ENCODE measurements at places on chromosomes 7 and 10. TPM values are rescaled to one million over a fixed set of nuclear protein-coding genes. Genes with fewer than 3 reads are reported as not detected.

GRCh38 chr7:129480674-129481363 lies 21.5 kb upstream of the SMKR1 start:
- no peak for DNase-seq

DNA sequence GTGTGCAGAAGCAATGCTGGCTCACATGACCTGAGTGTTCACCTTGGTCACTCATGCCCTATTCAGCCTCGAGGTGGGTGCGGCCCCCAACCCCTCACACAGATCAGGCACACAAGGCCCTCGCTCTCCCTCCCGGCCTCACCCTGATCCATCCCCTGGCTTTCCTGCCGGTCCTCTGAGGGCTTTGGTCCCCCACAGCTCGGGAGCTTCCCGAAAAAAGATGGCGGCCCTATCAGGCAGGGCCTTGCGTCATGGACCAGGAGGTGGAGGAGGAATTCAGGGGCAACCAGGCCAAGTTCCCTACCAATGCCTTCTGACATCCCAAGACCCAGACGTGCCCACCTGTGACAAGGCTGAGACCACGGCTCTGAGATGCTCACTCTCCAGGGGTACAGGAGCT lies 43.7 kb upstream of the DNAAF5 start:
- DNase-seq: no peak

- no peak for DNase-seq
Observed at GRCh38 chr10:70328967-70329366, 45.2 kb upstream of the NPFFR1 start.

The GRM3 gene
- not detected for polyA plus RNA-seq

The CACUL1 gene
- polyA plus RNA-seq: 23.8 TPM

The MGMT gene
- polyA plus RNA-seq: 37.5 TPM

- no peak for DNase-seq
Observed at GRCh38 chr10:83982812-83983211, 156.5 kb upstream of the GHITM start.

The ARL4A gene
- polyA plus RNA-seq: 28.8 TPM

The CHRM2 gene
- polyA plus RNA-seq: not detected

The GPR85 gene
- not detected for polyA plus RNA-seq

- DNase-seq: no peak
Observed at GRCh38 chr10:99532687-99533495, at the start of gene NKX2-3. Gene NKX2-3, plus strand, starts transcription at chr10:99532942. Its CDS starts 190 bp downstream, at chr10:99533132.

DNA sequence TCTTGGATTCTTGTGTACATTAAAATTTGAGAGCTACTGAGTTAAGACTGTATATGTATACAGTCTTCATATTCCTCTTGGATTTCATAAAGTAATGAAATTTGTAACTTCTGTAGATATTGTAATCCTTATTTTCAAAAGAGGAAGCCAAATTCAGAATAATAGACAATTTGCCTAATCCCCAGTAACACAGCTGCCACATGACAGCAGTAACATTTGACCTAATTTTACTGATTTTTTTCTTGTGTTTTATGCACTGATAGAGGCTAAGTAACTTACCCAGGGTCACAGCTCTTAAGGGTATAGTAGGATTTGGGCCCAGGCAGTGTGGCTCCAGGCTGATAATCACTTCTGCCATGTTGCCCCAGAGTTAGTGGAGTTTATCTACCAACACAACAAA lies 40.4 kb upstream of the IL6 start:
- no peak for DNase-seq

GRCh38 chr10:53543410-53543809 lies 770.8 kb upstream of the MBL2 start:
- DNase-seq: no peak

DNA sequence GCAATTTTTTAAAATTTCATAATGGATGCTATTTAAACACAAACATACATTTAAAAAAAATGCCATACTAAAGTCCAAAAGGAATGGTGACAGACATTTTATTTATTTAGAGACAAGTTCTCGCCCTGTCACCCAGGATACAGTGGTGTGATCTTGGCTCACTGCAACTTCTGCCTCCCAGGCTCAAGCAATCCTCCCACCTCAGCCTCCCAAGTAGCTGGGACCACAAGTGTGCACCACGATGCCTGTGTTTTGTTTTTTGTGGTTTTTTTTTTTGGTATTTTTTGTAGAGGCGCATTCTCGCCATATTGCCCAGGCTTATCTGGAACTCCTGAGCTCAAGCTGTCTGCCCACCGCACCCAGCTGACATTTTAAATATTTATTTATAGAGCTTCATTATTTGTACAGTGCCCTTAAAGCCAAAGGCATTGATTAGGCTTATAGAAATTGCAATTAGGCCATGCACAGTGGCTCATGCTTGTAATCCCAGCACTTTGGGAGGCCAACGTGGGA lies 703.5 kb downstream of the AUTS2 start:
- DNase-seq: no peak

The PTN gene
- polyA plus RNA-seq: not detected

DNA sequence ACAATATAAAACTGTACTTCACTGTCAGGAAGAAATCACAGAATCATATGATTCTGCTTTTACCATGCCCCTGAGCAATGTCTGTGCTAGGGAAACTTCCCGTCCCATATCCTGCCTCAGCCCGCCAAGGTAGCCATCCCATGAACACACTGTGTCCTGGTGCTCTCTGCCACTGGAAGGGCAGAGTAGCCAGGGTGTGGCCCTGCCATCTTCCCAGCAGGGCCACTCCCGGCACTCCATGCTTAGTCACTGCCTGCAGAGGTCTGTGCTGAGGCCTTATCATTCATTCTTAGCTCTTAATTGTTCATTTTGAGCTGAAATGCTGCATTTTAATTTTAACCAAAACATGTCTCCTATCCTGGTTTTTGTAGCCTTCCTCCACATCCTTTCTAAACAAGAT lies 31.8 kb downstream of the AP3M1 start:
- no peak for DNase-seq

The WNT2 gene
- polyA plus RNA-seq: not detected

The FXYD4 gene
- not detected for polyA plus RNA-seq

GRCh38 chr10:89475125-89475524 lies 60.3 kb downstream of the SLC16A12 start:
- DNase-seq: no peak

The BAIAP2L1 gene
- polyA plus RNA-seq: 0.29 TPM

DNA sequence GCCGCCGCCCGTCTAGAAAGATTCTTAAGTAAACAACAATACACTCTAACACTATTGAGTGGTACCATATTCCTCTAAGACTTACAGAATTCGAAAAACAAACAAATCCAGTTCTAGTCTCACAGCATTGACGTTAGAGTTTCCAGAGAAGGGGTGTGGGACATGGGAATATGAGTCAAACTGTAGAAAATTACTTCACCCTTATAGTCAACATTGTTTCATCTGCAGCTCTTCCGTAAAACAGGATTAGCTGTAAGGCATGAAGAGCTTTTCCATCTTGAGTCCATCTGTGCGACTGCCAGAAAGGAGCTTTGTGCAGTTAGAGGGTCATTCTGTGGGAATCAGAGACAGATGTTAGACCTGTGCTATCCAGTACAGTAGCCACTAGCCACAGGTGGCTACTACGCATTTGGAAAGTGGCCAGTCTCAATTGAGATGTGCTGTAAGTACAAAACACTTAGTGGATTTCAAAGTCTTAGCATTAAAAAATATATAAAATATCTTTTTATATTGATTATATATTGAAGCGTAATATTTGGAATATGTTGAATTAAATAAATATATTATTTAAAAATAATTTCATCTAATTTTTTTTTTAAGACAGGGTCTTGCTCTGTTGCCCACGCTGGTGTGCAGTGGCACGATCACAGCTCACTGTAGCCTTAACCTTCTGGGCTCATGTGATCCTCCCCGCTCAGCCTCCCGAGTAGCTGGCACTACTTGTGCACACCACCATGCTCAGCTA lies 79.8 kb upstream of the MPP7 start:
- no peak for DNase-seq

- no peak for DNase-seq
Observed at GRCh38 chr10:69232736-69233480, 12.8 kb downstream of the HKDC1 start.

GRCh38 chr10:13842117-13842516 lies 255.4 kb downstream of the PRPF18 start:
- DNase-seq: no peak

DNA sequence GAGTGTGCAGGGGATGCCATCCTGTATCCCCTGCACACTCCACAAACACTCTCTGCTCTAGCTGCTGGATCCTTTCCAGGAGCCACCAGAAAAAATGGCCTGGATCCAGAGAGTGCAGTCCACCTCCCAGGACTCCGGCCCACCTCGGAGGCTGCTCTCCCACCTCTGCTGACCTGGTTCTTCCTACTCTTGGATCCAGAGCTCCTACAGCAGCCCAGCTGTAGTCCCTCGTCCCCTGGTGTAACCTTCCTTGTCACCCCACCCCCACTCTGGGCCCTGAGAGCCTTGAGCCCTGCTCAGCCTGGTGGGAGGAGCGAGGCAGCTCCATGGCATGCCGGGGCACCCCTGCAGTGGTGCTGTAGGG lies 54.4 kb downstream of the GOLGA7B start:
- DNase-seq: no peak

The GDF2 gene
- polyA plus RNA-seq: not detected

The UCN3 gene
- not detected for polyA plus RNA-seq

DNA sequence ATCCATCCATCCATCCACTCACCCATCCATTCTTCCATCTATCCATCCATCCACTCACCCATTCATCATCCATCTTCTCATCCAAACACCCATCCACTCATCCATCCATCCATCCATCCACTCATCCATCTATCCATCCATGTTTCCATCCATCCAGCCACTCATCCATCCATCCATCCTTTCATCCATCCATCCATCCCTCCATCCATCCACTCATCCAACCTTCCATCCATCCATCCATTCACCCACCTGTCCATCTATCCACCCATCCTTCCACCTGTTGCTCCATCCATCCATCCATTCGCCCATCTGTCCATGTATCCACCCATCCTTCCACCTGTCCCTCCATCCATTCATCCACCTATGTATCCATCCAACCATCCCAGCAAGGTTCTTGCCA lies 378.4 kb upstream of the PFKP start:
- DNase-seq: no peak
